ENCODE measurements at places on chromosomes 7 and 10.

DNA sequence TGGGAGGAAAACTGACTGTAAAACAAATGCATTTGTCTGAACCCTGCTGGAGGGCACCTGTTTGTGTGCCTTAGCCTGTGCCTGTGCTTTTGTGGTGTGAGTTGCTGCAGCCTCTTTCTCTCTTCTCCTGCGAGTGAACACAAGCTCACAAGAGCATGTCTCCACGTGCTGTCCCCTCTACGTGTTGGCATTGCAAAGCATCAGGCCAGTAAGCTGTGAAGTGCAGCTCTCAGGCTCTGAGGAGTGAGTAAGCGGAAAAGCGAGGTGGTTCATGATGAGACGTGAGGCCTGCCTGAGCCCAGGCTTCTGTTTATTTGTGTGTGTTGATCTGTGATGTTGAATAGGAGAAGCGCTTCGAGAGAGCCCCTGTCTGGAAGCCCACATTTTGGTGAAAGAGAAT, 85.6 kb upstream of the PDCD4 start:
- no peak for DNase-seq

DNA sequence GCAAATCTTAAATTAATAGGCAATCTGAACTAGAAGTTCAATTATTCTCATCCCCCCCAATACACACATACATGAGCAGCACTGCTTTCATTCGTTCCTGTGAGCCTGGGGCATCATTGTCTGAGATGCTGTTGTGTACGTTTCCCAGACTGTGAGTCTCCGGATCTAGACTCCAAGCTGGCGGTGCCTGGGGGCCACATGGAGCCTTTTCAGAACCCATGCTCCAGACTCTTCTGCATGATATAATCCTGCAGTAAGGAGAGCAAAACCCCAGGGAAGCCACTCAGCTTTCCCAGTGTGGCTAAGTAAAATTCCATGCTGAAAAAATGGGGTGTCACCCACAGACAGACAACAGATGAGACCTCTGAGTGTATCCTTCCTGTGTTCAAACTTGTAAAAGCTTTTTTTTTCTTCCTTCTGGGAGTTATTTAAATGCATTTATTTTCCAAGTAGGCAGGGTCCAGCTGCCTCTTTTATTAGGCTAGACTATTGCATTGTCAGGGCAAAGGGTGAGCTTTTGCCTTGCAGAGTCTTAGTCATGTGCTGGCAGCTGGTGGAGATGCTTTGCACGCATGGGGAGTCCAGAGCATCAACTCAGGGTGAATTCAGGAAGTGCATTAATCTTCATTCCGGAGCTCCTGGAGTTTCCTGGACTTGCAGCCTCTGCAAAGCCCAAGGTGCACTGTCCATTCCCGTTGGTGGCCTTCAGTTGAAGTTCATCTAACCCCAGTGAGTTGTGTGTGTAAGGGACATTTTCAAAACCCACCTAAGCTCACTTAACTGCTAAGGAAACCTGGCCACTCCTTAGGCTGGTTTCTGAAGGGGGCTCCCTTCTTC, 185.7 kb upstream of the ADO start:
- no peak for DNase-seq

DNA sequence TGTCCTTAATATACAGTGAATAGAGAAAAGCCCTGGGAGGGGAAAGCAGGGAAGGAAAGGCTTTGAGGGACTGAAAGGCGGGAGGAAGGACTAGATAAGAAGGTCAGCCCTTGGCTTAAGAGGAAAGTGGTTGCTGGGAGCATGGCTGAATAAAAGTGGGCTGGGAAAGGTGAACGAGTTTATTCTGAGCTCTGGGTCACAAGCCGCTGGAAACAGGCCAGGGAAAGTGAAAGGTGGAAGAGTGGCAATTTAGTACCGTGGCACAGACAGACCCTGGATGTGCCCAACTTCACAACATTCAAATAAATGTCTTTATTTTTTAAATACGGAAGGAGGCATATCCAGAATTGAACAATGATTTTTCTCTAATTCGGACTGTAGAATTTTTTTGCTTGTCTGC, 39.7 kb downstream of the TAC1 start:
- DNase-seq = no peak

- DNase-seq = no peak
Observed at GRCh38 chr10:31099664-31100063, 68.0 kb upstream of the ZNF438 start.

- DNase-seq = no peak
Observed at GRCh38 chr10:1712314-1712713, 25.0 kb downstream of the ADARB2 start.

GRCh38 chr10:65742906-65743305, 1182.9 kb upstream of the LRRTM3 start:
- DNase-seq = no peak

DNA sequence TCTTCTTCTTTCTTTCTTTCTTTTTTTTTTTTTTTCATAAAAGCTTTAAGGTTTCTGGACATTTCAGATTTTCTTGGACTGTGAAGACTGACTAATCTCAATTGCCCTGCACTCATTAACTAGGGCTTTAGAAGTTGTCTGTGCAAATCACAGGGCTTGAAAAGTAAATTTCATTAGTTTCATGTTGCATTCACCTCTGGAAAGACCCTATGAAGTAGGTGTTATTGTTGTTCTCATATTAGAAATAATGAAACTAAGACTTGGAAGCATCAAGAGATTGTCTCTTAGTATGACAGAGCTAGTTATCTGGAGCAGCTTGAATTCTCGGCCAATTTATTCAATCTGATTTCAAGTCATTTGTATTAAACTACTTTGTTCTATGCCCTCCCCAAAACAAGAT, 28.2 kb upstream of the SEMA3D start:
- no peak for DNase-seq

- no peak for DNase-seq
Observed at GRCh38 chr7:67671006-67671548, 674.4 kb downstream of the TYW1 start.

GRCh38 chr10:122516734-122517133, 43.8 kb upstream of the DMBT1 start:
- DNase-seq = no peak
